ENCODE measurements at places on chromosomes 13 and 19.

- no peak for DNase-seq
These were observed 754.9 kb downstream of the OLFM4 start for GRCh38 chr13:53783471-53783870.

DNA sequence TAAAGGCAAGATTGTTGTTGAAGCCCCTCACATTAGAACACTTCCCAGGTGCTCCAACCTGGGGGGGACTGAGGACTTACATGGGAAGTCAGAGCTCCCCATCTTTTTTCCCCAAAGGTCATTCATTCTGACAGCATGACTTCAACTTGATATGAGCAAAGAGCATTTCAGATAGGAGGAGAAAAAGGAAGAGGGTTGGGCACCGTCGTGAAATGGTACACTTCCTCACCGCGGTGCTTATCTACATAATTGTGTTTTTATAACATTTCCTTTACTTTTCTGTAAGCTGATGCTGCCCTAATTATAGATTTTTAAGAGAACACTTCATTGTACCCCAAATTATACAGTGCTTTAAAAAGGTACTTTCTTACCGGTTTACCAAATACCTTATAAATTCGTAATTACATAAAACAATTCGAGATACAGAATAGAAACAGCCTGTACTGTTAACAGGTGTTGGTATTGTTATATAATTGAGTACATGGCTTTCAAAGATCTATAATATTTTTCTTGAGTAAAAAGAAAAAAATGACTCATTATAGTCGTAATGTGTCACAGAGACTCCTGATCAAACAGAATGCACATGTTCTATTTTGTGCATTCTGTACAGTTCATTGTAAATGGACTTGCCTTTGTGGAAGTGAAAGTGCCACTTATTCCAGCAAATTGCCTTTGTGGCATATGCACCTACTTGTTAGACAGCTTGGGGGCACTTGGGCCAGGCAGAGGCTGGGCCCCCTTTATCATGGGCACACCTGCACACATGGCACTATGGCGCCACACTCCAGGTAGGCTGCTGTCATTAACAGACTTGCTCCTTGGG lies 81.8 kb downstream of the GGACT start:
- no peak for DNase-seq

DNA sequence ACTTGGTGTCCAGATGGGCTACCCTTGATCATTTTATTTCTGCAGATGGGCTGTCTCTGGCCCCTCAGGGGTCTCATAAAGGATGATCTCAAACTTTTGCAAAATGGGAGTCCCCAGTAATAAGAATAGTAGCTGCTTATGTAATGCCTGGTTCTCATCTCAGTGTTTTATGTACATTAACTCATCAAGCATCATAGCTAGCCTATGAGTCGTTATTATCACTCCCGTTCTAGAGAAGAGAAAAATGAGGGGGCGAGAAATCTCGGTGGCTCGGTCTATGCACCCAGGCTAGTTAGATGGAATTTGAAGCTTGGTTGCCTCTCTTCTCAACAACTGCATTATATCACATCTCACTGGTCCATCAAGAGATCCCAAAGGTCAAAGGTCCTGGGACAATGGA lies 3.4 kb downstream of the CACNG6 start:
- DNase-seq = no peak

DNA sequence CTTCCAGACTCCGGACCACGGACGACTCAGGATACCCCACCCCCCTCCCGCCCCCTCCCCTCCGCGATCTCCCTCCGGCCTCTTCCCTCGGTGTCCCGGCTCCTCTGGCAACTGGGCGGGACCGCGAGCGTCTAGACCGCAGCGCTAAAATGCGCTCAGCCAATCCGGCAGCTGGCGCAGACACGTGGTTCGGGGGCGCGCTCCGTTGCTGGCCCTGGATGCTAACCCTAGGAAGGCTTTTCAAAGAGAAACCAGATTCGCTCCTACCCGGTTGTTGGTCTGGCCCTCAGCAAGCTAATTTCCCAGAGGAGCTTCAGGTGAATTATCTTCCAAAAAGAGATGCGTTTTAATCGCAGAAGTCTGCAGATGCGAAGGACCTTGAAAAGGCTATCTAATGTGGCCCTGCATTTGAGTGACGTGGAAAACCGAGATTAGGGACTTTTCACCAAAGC lies at the start of gene DZIP1:
TSS of gene DZIP1 (minus strand) at position 106 of the 452 bp plus-strand sequence. CDS start 2,677 bp downstream, outside the sequence.
- DNase-seq = no peak

- no peak for DNase-seq
These were observed 44.9 kb upstream of the ZNF91 start for GRCh38 chr19:23440207-23440606.

All from activated gamma-delta T cell treated with anti-CD3 and anti-CD28 coated beads, Interleukin-2, amount 50 U/mL, for 16 hours (primary cell).